ENCODE measurements at places on chromosomes 4 and X.

DNA sequence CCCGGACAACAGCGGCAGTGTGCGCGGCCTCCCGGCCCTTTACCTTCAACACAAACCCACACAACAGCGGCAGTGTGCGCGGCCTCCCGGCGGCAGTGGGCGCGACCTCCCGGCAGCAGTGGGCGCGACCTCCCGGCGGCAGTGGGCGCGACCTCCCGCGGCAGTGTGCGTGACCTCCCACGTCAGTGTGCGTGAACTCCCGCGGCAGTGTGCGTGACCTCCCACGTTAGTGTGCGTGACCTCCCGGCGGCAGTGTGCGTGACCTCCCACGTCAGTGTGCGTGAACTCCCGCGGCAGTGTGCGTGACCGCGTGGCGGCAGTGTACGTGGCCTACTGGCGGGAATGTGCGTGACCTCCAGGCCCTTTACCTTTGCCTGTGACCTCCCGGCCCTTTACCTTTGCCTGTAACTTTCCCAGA is 576.6 kb upstream of the FRG1 start:
- no peak for DNase-seq

- DNase-seq: no peak
These were observed 97.4 kb downstream of the COL4A5 start for GRCh38 chrX:108537005-108537404.

GRCh38 chrX:12319003-12319519 is 180.8 kb downstream of the FRMPD4 start:
- DNase-seq: no peak

DNA sequence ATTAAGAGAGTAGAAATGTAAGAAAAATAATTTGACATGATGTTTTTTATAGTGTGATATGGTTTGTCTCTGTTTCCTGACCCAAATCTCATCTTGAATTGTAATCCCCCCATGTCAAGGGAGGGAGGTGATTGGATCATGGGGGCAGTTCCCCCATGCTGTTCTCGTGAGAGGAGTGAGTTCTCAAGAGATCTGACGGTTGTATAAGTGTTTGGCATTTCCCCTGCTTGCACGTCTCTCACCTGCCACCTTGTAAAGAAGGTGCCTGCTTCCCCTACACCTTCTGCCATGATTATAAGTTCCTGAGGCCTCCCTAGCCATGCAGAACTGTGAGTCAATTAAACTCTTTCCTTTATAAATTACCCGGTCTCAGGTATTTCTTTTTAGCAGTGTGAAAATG is 34.8 kb upstream of the EXOC1L start:
- no peak for DNase-seq

DNA sequence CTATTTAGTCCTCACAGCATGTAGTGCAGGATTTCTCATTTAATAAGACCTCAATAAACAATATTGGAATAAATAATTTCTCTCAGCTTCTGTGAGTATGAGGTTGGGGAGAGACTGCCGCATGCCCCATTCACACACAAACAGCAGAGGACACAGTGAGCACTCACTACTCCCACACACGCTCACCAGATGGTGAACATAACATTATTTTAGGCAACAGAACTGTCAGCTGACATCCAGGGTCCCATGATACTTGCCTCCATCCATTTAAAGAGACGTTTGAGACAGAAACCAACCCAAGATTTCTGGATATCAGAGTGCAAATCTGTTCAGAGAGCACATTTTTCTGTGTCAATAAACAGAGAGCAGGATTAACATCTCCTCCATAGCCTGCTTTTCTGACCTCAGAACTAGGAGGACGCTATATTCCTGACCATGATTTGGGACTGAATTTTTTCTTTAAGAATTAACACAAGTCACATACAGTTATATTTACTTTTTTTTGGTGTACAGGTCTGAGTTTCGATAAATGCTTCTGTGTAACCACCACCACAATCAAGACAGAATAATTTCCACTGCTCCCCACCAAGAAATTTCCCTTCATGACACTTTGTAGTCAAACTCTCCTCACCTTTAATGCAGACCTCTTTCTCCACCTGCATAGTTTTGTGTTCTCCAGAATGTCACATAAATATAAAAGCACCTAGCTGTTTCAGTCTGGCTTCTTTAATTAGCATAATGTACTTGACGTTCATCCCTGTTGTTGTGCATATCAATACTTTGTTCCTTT is 16.7 kb downstream of the GPRIN3 start:
- DNase-seq: no peak

- DNase-seq: no peak
These were observed 5.7 kb upstream of the GJB1 start for GRCh38 chrX:71217298-71217697.

Measured in activated effector memory CD4-positive, alpha-beta T cell treated with Interleukin-2 at 50 U/mL for 16 hours (primary cell).